ENCODE measurements at places on chromosomes 11 and 22.

DNA sequence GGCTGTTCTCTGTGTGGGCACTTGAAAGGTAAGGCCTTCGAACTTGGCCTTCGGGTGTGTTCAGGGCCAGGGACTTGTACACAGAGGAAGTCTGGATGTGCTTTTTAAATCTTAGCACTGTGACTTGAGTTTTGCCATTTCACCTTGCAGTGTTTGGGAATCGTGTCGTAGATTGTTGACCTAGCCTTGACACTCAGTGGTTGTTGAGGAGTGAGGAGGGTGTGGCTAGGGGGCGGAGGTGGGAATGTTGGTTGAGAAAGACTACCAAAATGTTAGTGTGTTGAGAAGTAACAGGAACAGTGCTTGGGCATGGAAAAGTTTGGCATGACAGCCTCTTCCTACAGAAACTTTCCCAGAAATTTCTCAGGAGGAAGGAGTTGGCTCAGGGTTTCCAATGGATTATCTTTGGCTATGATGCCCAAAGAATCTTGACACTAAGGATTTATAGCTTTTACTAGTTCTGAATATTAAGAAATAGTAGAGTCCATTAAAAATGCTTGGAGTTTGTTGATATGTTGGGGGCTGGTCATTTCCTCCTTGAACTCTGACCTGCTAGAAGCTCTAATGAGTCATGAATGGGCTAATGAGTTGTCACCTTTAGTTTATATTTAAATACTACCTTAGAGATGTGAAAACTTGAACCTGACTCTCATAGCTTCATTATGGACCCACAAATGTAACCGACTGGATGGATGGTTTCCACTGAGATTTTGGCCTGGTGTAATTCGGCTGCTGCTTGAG is 40.6 kb downstream of the BARX2 start:
- no peak for DNase-seq

DNA sequence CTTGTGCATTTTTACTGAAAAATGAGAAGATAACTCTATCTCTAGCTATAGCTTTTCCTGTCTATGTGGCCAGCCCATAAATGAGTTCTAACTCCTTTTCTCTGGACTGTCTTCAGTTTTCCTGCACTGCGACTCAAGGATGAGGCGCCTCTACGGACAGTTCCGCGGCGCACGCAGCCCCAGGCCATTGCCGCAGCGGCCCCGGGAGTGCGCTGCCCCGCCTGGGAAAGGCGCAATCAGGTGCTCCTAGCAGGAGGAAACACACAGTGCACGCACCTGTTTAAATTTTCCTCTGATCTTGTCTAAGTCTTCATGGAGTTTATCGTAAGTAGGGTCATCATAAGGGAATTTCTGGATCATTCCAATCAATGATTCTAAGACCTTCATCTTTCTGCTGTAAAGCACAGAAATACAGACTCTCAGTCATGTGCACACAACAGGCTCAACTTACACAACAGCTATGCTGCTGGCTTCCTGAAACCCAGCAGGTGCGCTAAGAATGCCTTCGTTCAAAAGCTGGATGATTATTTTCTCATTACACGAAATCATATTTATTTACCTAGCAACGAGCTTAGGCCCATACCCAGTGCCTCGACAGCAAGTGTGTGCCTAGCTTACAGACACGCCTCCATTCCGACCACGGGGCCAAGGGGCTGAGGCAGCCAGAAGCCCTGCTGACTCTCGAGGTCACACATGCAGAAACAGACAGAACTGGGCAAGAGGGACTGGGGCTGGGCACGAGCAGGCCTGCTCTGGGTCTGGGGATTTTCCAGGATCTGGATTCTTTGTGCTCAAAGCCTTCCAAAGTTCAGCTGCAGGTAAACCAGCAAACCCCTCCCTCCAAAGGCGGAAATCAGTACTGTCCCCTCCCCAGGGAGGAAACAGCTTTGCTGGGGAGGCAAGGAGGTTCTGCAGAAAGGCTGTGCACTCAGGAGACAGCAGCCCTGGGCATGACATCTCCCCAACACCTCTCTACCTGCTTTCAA is 7.2 kb downstream of the LTO1 start:
- no peak for DNase-seq

- no peak for DNase-seq
These were observed 94.4 kb upstream of the ALX4 start for GRCh38 chr11:44404301-44404700.

DNA sequence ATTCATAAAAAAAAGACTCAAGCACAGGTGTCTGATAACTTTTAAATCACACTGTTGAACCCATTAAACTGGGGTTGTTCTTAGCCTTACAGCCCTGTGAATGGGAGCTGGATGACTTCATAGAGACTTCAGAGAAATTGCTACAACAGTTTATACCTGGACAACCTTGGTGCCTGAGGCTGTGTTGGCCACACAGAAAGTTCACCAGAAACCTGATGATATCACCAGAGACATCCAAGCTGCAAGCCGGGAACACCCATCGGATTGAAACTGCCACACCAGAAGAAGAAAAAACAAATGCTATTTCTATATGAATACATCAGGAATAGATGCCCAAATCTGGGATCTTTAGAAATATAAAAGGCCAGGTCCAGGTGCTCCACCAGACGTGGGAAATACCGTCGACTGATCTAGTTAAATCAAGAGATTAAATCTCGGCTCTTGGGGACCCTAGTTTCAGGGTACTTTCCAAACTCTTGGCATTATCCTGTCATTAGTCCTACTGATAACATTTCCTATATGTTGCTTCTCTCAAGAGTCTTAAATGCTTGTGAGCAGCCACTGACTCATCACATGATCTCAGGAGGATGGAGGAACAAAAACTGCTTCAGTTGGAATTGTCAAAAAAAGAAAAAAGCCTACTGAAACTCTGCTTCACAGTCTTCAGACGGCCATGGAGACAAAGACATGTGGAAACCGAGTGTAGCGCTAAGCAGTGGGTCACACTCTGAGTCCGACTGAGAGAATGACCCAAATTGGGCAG is 28.6 kb upstream of the APOL5 start:
- DNase-seq = no peak

GRCh38 chr11:118004543-118005223 is 18.5 kb downstream of the IL10RA start:
- DNase-seq = no peak

DNA sequence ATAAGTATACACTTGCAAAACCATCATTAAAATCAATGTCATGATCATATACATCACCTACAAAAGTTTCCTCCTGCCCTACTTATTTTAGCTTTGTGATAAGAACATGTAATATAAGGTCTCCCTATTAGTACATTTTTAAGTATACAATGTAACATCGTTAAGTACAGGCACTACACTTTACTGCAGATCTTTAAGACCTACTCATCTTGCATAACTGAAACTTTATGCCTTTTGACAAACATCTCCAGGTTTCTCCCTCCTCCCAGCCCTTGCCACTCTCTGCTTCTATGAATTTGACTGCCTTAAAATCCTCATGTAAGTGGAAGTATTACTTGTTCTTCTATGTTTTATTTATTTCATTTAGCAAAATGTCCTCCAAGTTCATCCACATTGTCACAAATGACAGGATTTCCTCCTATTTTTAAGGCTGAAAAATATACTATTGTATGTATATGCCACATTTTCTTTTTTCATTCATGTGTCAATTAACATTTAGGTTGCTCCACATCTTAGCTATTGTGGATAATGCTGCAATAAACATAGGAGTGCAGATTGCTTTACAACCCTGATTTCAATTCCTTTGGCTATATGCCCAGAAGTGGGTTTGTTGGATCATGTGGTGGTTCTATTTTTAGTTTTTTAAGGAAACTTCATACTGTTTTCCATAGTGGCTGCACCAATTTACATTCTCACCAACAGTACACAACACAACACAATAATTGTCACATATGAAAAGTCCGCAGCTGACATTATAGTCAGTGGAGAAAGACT is 471.1 kb upstream of the ANO3 start:
- no peak for DNase-seq

GRCh38 chr11:15705891-15706290 is 591.2 kb downstream of the INSC start:
- DNase-seq = no peak

DNA sequence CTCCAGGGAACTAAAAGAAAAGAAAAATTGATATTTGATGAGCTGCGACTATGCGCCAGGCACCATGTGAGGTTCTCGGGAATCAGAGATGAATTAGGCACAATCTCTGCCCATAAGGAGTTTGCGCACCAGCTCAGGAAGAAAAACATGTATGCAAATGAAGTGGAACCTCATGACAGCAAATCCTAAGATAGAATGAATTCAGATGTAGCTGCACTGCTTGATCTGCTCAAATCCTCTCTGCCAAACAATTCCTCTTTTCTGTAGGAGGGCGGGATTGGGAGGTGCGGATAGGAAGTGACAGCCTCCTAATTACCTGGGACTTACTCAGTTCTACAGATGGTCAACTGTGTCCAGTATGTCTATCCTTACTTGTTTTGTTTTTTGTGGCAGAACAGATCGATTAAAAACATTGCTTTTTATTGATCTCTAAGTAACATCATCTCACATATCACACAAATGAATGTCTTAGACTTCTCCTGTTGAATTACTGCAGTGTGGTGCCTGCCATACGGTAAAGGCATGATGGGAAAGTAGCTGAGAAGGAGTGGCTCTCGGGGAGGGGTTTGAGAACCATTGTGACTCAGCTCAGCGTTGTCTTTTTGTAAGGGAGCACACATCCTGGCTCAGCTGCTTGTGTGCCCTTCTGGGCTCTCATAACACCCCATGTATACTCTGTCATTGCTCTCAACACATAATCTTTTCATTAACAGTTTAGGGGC is 13.9 kb downstream of the CRTAM start:
- DNase-seq = peak; percentile 30

- no peak for DNase-seq
These were observed 1434.8 kb downstream of the TBC1D22A start for GRCh38 chr22:48197189-48197690.

- DNase-seq = no peak
These were observed 192.0 kb downstream of the GRIK4 start for GRCh38 chr11:120703358-120704152.

DNA sequence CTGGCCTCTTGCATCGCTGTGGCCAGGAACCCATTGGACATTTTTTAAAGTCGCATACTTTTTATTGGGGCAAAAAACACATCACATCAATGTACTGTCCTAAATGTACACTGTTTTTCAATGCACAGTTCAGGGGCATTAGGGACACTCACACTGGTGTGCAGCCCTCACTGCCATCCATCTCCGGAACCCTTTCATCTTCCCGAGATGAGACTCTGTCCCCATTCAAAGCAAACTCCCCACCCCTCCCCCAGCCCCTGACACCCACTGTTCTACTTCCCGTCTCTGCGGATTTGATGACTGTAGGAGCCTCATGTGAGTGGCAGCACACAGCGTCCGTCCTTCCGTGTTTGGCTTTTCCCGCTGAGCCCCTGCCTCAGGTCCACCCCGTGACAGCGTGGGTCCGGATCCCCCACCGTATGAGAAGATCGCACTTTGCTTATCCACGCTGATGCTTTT is 41.8 kb upstream of the TH start:
- peak; percentile 14 for DNase-seq

DNA sequence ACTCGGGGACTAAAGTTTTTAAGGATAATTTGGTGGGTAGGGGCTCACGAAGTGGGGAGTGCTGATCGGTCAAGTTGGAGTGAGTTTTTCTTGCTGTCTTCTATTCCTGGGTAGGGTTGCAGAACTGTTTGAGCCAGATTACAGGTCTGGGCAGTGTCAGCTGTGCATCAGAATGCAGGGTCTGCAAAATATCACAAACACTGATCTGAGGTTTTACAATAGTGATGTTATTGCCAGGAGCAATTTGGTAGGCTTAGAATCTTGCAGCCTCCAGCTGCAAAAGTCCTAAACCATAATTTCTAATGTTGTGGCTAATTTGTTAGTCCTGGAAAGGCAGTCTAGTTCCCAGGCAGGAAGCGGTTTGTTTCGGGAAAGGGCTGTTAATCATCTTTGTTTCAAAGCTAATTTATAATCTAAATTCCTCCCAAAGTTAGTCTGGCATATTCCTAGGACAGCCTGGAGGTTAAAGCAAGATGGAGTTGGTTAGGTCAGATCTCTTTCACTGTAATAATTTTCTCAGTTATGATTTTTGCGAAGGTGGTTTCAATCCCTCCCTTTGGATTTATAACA is 39.7 kb upstream of the CALCA start:
- no peak for DNase-seq

DNA sequence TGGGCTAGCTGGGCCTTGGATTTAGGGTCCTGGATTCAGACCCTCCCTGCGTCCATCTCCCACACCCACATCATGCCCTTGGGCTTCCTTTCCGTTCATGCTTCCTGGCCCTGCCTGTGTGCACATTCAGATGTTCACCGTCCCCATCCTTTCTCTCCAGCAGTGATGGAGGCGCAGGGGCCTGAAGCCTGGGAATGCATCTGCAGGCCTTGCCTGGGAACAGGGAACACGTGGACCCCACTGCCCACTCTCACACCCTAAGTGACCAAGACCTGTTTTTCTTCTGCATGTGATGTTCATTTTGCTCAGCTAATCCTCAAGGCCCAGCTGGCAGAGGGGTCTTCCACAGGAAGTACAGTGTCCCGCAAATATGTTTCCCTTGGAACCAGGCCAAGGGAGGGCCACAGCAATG is 91.6 kb upstream of the PARVA start:
- DNase-seq = no peak

DNA sequence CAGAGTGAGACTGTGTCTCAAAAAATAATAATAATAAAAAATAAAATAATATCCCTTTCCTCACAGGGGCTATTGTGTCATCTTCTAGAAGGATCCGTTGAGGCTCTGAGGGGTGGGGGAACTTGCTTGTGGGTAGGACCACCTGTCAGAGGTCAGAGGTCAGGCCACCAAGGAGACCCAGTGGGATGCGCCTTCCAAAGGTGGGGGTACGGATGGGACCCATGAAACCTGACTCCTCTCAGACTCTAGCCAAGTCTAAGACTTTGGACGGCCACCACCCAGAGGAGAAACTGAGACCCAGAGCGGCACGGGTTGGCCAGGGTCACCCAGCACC is 367 bp upstream of the MMP11 start:
- no peak for DNase-seq

- no peak for DNase-seq
These were observed 55.2 kb upstream of the MPEG1 start for GRCh38 chr11:59267736-59268475.

GRCh38 chr11:278001-278951 is at the start of gene NLRP6:
Gene NLRP6 (plus strand): TSS chr11:278407. CDS start chr11:278570, 163 bp downstream.
- no peak for DNase-seq

Data from activated T-cell treated with anti-CD3 and anti-CD28 coated beads for 4 hours (primary cell).